ENCODE measurements at places on chromosomes 3 and 15. TPM values are rescaled to one million over a fixed set of nuclear protein-coding genes. Genes with fewer than 3 reads are reported as not detected.

CHAC1 gene
- total RNA-seq, result 55.8 TPM

GRCh38 chr3:48518638-48519276 is 14.8 kb upstream of the SHISA5 start:
- no peak for DNase-seq

DNA sequence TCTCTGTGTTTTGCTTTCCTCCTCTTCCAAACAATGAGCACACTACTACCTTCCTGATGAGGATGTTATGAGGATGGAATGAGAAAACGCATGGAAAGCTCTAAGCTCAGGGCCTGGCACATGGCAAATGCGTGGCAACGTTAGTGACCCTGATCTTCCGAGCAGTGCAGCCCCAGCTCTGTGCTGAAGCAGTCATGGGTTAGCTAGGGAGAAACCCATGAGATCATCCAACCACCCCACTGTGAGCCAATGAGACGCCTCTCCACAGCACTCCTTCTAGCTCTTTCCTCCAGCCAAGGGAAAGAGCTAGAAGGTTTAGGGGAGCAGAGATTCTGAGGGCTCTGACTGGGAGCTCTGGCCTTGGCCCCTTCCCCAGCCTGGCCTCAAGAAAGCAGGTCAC is 4.5 kb downstream of the CPN2 start:
- DNase-seq, result no peak

DNA sequence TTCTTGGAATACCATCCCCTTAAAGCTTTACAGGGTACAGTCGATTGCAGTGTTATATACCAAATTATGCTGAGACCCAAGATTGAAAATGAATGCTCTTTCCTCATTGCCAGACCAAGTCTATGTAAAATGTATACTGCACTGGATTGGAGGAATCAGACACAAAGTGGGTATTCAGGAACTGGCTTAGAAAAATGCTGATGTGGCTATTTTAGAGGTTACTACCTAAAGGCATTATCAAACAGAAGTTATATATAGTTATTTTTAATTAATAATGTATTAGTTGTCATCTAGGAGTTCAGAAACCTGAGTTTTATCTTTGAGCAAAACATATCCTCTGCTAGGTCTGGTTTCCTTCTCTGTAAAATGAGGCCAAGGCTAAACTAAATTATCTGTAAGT is 3.6 kb upstream of the SPG21 start:
- no peak for DNase-seq

GRCh38 chr3:190382082-190382481 is 5.9 kb upstream of the CLDN16 start:
- DNase-seq, result no peak

Measured in Caco-2 (cell line).